ENCODE measurements at places on chromosomes 11 and 22. TPM values are rescaled to one million over a fixed set of nuclear protein-coding genes. Genes with fewer than 3 reads are reported as not detected.

GRCh38 chr11:121589946-121590537, 137.3 kb upstream of the SORL1-AS1 start:
- no peak for DNase-seq
- H3K36me3 ChIP-seq, result peaks cover 97% of the 10 kb centered on the region
- H3K4me1 ChIP-seq, result peaks cover 18% of the 10 kb centered on the region
- H3K4me3 ChIP-seq, result no peak overlapping the region
- no peak overlapping the region for H3K27ac ChIP-seq

GRCh38 chr11:113019711-113020110, 58.5 kb downstream of the NCAM1 start:
- H3K36me3 ChIP-seq, result no peaks in the 10 kb centered on the region
- no peak overlapping the region for H3K27ac ChIP-seq
- peaks cover 10% of the 10 kb centered on the region for H3K4me1 ChIP-seq
- no peak for DNase-seq

DNA sequence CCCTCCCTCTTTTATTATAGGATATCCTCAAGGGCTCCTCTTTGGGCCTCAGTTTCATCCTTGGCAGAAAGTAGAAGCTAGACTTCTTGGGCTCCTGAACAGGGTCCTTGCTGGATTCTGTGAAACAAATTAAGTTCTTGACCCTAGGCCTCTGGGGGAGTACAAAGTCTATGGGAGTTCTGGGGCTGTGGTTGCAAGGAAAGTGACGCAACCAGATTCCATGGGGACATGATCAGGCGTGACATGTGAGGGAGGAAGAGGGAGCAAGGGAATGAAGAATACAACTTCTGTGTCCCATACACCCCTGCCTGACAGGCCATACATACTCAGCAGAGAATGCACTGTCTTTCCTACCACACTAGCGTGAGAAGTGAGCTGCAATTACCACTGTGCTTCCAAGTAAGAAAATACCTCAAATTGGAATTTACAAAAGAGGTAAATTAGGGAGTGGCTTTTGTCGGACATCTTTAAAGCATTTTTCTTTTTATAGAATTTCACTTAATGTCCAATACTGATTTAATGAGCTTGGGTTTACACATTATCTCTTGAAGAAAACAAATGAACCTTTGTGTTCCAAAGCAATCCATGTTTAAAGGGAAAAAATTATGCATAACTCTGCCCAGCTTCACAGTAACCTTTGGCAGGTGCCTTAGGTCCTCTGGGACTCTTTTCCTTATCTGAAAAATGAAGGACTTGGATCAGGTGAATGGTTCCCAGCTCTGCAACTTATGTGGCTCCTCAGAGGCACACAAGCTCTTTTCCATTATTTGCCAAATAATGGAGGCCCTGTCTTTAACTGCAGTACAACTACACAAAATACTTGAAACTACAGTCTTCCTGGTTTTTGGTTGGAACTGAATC, 38.9 kb downstream of the LIMK2 start:
- H3K27me3 ChIP-seq, result no peaks in the 10 kb centered on the region
- H3K4me3 ChIP-seq, result no peak overlapping the region

GRCh38 chr22:37426706-37427134, 559 bp downstream of the ELFN2 start:
- peaks cover 31% of the 10 kb centered on the region for H3K27me3 ChIP-seq
- H3K4me3 ChIP-seq, result no peak overlapping the region
- H3K36me3 ChIP-seq, result no peaks in the 10 kb centered on the region
- no peak for DNase-seq
- H3K27ac ChIP-seq, result no peak overlapping the region

GRCh38 chr11:69154211-69154913, 1.4 kb upstream of the SMIM38 start:
- no peak overlapping the region for H3K4me3 ChIP-seq
- H3K27me3 ChIP-seq, result peaks cover 2% of the 10 kb centered on the region
- no peak overlapping the region for H3K27ac ChIP-seq
- H3K36me3 ChIP-seq, result no peaks in the 10 kb centered on the region
- no peaks in the 10 kb centered on the region for H3K4me1 ChIP-seq

DNA sequence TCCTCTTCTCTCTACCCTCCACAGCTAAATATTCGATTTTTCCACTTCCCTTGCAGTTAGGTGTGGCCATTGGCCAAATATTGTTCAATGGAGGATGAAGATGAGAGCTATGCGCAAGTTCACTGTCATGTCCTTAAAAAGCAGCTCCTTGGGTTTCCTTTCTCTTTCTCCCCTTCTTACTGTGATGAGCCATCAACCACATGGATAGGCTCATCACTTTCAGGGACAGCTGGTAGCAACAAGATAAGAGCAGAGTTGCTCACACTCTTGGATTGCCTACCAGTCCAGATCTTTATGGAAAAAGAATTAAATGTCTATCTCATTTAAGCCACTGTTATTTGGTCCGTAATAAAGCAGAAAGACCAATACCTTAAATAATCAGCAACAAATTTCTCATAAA, 377.0 kb downstream of the DDX10 start:
- no peaks in the 10 kb centered on the region for H3K4me1 ChIP-seq
- no peaks in the 10 kb centered on the region for H3K27me3 ChIP-seq
- H3K36me3 ChIP-seq, result no peaks in the 10 kb centered on the region
- H3K4me3 ChIP-seq, result no peak overlapping the region
- H3K27ac ChIP-seq, result no peak overlapping the region
- no peak for DNase-seq

GRCh38 chr11:11407763-11408084, 54.7 kb upstream of the CSNK2A3 start:
- H3K27ac ChIP-seq, result no peak overlapping the region
- H3K4me3 ChIP-seq, result no peak overlapping the region
- no peaks in the 10 kb centered on the region for H3K4me1 ChIP-seq
- no peaks in the 10 kb centered on the region for H3K27me3 ChIP-seq
- H3K36me3 ChIP-seq, result no peaks in the 10 kb centered on the region
- DNase-seq, result no peak

DNA sequence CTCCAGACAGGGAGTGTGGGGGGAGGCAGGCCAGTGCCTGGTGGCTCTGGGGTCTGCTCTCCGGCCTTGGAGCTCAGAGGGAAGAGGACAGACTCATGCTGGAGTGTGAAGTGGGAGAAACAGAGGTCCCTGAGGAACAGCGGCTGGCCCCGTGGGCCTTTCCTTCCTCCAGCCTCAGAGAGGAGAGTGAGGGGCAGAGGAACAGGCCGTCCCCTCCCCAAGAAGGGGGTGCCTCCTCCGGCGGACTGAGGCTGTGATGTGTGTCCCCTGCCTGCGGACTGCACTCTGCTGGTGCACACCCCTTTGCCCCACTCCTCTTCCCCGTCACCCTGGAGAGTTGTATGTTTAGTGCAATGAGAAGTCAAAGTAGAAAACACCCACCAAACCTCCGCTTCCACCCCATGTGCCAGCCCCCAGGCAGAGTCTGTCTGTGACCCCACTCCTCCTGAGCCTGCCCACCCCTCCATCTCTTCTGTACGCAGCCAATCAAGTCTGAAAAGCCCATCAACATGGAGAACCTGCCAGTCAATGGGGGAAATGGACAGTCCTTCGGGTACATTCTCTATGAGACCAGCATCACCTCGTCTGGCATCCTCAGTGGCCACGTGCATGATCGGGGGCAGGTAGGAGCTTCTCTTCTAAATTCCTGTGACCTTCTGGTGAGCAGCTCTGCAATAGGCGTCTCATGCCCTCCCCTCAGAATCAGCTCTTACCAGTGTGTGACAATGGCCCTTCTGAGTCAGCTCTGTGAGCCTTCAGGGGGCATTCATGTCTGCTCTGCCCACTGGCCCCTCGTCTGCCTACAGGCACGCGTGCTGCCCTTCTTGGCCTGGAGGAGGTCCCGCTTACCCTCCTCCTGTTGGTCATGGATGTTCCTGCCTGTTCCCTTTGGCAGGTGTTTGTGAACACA, 39.0 kb downstream of the GLB1L2 start:
- no peaks in the 10 kb centered on the region for H3K27me3 ChIP-seq
- H3K4me1 ChIP-seq, result no peaks in the 10 kb centered on the region
- H3K4me3 ChIP-seq, result no peak overlapping the region

- H3K27me3 ChIP-seq, result no peaks in the 10 kb centered on the region
- DNase-seq, result no peak
- no peaks in the 10 kb centered on the region for H3K4me1 ChIP-seq
- H3K4me3 ChIP-seq, result no peak overlapping the region
- no peaks in the 10 kb centered on the region for H3K36me3 ChIP-seq
- no peak overlapping the region for H3K27ac ChIP-seq
Measured at GRCh38 chr11:120775986-120776951, 247.6 kb upstream of the TBCEL start.

- no peak overlapping the region for H3K27ac ChIP-seq
- no peaks in the 10 kb centered on the region for H3K27me3 ChIP-seq
- H3K4me3 ChIP-seq, result no peak overlapping the region
- no peaks in the 10 kb centered on the region for H3K4me1 ChIP-seq
Measured at GRCh38 chr11:56841210-56841810, 92.8 kb upstream of the OR9G4 start.

DNA sequence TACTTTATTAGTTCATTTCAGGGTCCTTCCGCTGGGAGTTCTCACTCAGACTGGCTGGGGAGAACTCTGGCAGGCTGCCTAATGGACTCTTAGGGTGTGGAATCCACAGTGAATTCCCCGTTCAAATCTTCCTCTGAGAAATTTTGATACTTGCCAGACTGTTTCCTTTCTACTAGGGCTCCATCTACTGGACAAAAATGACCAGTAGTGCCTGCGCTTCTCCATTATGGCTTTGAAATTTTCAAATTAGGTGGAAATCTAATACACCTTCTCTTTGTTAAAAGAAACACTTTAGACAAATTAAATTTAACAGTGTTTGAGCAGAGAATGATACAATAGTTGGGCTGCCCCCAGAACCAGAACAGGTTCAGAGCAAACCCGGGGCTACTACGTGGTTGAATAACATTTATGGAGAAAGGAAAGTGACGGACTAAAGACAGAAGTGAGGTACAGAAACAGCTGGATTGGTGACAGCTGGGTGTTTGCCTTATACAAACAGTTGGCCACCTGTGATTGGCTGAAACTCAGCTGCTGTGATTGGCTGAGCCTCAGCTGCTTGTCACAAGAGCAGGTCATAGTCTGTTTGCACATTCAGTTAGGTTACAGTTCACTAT, 52.9 kb upstream of the FDX1 start:
- H3K27ac ChIP-seq, result no peak overlapping the region
- H3K27me3 ChIP-seq, result no peaks in the 10 kb centered on the region

DNA sequence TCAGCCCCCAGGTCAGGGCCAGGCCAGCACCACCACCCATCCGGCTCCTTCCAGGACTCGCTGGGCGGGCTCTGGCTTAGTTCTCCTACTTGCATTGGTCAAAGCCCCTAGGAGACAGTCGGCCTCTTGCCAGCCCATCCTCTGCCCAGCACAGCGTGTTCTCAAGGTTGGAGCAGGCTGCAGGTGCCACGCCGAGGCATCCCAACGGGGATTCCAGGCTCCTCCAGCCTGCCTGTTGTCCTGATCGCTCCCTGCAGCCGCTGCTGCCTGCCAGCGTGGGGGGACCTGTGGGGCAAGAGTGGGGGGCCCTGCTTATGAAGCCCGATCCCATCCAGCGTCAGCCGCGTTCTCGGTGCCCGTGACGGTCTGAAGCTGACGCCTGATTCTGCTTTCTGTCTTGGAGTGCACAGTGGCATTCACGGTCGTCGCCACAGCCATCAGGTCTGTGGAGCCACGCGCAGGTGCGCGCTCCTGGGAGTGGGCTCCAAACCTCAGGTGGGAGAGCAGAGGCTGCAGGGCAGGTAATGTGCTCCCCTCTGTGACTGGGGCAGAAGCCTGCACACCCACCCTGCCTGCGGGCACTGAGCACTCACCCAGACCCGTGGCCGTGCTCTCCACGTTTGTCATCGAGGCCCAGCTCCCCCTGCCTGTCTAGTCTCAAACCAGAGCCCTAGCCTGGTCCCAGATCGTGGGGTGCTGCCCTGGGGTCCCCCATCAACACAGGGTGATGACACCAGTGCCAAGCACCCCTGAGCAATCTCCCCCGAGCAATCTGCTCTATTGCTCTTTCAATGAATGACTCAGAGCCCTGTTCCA, 991.6 kb downstream of the BRD1 start:
- no peak overlapping the region for H3K4me3 ChIP-seq
- H3K27ac ChIP-seq, result no peak overlapping the region
- DNase-seq, result no peak
- no peaks in the 10 kb centered on the region for H3K36me3 ChIP-seq

- DNase-seq, result no peak
- H3K27ac ChIP-seq, result no peak overlapping the region
- no peaks in the 10 kb centered on the region for H3K36me3 ChIP-seq
- H3K27me3 ChIP-seq, result no peaks in the 10 kb centered on the region
- H3K4me3 ChIP-seq, result no peak overlapping the region
Measured at GRCh38 chr11:73234471-73235181, 16.5 kb downstream of the P2RY2 start.

GRCh38 chr11:11306855-11307254, 46.2 kb downstream of the CSNK2A3 start:
- no peak overlapping the region for H3K4me3 ChIP-seq
- H3K27me3 ChIP-seq, result no peaks in the 10 kb centered on the region
- DNase-seq, result no peak
- no peak overlapping the region for H3K27ac ChIP-seq
- no peaks in the 10 kb centered on the region for H3K36me3 ChIP-seq
- H3K4me1 ChIP-seq, result no peaks in the 10 kb centered on the region

DNA sequence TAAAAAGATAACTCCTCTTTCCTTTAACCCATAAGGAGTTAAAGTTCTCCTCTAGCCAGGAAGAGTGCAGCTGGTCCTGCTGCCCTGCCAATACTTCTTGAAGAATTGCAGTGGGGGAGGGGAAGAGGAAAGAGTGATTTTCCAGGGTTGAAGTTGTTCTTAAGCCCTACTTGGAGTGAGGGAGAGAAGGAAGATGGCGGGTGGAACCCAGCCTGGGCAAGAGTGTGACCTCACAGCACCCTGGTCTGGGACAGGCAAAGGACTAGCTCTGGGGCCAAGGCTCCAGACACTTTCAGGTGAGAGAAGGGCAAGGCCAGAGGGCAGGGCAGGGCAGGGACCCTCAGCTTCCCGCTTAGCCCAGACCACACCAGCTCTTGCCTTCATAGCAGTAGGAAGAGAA, 6.6 kb downstream of the TNKS1BP1 start:
- H3K27me3 ChIP-seq, result no peaks in the 10 kb centered on the region
- no peak overlapping the region for H3K27ac ChIP-seq
- no peaks in the 10 kb centered on the region for H3K36me3 ChIP-seq
- H3K4me1 ChIP-seq, result peaks cover 7% of the 10 kb centered on the region
- H3K4me3 ChIP-seq, result no peak overlapping the region

GRCh38 chr11:46273511-46274205, 3.8 kb upstream of the CREB3L1 start:
- no peak for DNase-seq
- peaks cover 5% of the 10 kb centered on the region for H3K4me1 ChIP-seq
- peaks cover 17% of the 10 kb centered on the region for H3K27me3 ChIP-seq
- no peak overlapping the region for H3K4me3 ChIP-seq
- H3K27ac ChIP-seq, result no peak overlapping the region

DNA sequence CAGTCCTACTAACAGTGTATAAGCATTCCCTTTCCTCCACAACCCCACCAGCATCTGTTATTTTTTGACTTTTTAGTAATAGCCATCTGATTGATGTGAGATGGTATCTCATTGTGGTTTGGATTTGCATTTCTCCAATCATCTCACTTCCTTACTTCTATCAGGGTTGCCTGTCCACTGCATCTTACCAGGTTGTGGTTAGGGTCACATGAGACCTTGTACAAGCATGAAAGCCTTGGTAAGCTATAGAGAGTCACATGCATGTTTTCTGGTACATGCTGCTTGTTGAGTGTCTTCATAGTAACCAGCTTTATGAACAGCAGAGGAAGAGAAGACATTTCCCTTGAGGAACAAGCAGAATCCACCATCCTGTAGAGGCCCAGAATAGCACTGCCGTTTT, 102.9 kb upstream of the PAX6 start:
- no peak overlapping the region for H3K27ac ChIP-seq
- no peak overlapping the region for H3K4me3 ChIP-seq
- no peaks in the 10 kb centered on the region for H3K4me1 ChIP-seq

The HARBI1 gene
- total RNA-seq, result 16.8 TPM

The MUC2 gene
- total RNA-seq, result not detected

The CSTPP1 gene
- 16.2 TPM for total RNA-seq

The CAPN5 gene
- total RNA-seq, result 34.5 TPM

The PPP1R14B gene
- 21.0 TPM for total RNA-seq

The UBE2L6 gene
- total RNA-seq, result 108 TPM

The NRIP3 gene
- 2.3 TPM for total RNA-seq

The RAB36 gene
- total RNA-seq, result 2.6 TPM

The ME3 gene
- 7.5 TPM for total RNA-seq
